ENCODE measurements at places on chromosomes 11 and 22.

DNA sequence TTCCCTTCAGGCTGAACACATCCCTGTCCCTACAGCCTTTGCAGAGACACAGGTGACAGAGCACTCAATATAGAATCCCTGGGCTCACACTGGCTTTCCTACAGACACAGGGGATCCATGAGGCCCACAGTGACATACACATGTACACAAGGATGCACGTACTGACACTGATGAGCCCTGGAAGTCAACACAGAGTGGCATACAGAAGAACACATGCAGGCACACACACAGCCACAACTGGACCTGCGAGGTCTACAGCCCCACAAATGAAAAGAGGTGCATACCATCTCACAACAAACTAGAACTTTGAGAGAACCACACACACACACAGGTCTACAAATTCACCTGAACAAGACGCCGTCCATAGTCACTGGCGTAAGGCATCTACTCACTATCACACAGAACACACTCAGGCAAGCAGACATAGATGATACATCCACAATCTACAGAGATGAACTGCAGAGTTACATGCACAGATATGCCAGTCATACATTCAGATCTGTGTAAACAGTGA lies 3.5 kb upstream of the ZNF74 start:
- no peak for DNase-seq

- DNase-seq, result no peak
Measured at GRCh38 chr22:39546889-39547586, 14.5 kb upstream of the RPS19BP1 start.

DNA sequence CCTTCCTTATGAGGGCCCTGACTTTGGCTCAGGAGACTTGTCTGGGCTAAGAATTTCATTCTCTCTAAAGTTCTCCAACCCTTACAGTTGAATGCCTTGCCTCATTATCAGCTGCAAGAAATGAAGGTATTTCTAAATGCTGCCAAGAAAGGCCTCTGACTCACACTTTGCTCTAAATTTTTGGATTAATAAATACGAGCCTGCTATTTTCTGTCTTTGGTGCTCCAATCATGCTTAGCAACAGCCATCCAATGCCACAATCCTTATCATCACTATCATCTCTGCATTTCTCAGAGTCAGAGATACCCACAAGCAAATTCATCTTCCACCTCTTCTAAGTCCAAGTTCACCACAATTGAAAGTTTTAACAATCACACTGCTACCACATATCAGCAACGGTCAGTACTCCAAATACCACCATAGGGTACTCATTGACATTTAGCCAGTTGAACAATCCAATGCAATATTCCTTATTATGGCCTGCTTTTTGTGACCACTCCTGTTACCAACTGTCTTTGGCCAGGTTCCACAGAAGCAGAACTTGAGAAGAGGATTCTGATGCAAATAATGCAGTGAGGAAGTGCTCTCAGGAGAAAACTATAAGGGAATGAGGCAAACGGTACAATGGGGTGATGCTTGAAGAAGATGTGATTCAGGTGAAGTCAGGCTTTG lies 5.7 kb downstream of the PATE2 start:
- no peak for DNase-seq

- DNase-seq, result no peak
Measured at GRCh38 chr22:20267441-20268278, 458 bp downstream of the RTN4R start.

DNA sequence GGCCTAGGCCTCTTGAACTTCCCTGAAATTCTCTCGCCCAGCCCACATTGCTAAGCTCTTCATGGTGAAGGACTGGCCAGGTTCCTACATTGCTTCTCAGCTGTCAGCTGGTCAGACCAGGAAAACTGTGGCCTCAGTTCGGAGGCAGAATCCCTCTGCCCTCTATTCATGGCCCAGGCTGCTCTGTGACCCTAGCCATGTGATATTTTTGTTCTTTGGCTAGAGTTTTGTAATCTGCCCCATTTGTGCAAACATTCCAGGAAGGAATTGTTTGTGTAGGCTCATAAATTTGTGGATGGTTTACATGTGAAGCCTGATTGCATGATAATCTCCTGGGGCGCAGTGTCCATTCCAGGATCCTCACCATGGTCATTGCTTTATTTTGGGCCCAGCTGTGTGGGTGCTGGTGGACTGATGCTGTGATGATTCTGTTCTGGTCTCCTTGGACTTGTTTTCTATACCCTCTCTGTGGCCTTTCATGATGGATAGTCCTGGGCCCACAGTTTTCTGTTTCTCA lies 149.1 kb upstream of the E2F8 start:
- no peak for DNase-seq

DNA sequence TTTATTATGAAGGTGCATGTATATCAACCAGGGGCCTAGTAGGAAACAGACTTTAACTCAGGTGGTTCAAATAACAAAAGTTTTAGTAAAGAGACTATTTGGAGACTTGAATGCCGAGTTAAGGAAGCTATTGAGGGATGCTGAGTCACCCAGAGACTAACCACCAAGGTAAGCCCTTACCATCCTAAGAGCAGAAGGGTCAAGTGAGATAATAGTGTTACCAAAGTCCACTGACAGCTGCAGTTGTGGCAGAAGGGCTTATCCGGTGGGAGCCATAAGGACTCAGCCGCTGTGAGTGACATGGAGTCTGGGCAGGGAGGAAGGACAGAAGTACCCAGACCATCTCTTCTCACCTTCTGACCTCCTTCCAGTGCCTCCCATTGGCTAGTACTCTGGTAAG lies 134.0 kb downstream of the INSC start:
- no peak for DNase-seq

DNA sequence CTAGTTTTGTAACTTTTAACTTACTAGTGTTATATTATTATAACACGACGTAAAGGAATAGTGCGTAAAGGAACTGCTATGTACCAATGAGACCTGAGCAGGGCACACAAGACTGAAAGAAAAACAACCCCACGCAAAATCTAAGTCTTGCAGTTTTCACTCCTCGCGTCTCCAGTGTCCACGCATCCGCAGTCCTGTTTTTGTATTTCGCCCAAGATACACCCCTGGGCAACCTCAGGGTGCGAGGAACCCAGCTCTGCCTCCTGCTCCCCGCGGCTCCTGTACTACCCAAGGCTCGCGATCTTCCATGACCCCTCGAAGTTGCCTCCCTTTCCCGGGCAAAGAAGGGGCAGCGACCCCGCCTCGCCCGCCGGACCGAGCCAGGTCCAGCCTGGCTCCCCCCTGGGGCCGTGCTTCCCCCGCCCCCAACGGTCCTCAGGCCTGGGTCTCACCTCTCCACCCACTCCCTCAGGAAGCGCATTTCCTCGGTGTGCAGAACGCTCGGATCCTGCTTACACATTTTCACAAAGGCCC lies 393 bp downstream of the ST13 start:
- DNase-seq, result no peak

GRCh38 chr22:46501701-46502100 lies 35.7 kb downstream of the CELSR1 start:
- no peak for DNase-seq

DNA sequence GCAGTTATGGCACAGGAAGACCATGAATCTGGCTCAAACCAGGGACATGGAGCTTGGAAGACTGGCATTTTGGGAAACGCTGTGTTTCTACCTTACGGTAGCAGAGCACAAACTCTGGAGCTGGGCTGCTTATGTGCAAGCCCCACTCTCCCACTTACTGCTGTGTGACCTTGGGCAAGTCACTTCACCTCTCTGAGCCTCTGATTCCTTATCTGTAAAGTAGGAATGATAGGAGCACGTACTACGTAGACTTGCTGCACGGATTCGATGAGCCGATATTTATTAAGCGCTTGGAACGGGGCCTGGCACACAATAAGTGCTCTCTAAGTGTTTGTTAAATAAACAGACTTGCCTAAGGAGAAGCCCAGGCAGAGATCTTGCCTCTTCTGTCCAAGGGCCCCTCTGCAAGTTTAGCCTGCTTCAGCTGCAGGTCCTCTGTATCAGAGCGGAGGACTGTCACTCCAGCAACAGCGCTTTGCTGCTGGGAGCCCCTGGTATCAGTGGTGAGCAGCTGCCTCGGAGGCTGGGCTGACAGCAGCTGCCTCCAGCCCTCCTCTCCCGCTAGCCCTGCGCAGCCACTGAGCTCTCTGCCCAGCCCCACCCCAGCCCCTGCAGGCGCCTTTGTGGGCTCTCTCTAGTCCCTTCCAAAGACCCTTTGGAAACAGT lies 96.9 kb upstream of the ANO1 start:
- no peak for DNase-seq

GRCh38 chr22:46737105-46737975 lies 712 bp downstream of the CERK start:
- DNase-seq, result no peak

DNA sequence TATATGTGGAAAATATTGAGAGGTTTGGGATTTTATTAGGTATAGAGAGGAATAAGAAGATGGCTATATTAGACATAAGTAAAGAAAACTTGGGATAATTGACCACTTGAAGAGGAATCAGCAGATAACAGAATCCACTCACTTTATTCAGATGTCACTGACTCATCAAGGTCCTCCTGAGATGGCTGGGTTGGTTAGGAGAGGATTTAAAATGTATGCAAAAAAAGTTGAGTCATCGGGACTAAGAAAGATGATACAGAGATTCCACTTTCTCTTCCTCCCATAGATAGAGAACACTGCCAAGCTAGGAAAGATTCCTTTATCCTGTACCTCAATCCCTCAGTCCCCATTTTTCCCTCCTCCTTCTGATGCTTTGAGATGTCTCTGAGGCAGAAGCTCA lies at the start of gene OR6A2:
TSS of gene OR6A2 (minus strand) at position 288 of the 400 bp plus-strand sequence. CDS start 3,981 bp downstream, outside the sequence.
- no peak for DNase-seq

GRCh38 chr11:132914600-132914999 lies 617.7 kb downstream of the OPCML start:
- DNase-seq, result no peak

DNA sequence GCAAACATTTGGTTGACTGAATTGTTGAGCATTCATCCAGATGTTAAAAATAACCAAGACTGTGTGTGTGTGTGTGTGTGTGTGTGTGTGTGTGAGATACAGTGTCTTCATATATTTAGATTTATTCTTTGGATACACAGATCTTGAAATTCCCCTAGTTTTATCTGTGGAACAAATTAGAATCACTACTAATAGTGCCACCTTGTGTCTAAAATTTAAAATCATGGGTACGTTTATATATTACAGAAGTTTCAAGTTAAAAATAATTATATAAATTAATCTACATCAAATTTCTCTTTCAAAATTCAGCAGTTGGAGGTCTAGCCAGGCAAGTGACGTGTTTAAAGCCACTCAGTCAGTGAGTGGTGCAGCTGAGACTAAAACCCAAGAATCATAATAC lies 1566.2 kb upstream of the TENM4 start:
- no peak for DNase-seq

- no peak for DNase-seq
Measured at GRCh38 chr11:1597331-1597993, 632 bp downstream of the KRTAP5-2 start.

DNA sequence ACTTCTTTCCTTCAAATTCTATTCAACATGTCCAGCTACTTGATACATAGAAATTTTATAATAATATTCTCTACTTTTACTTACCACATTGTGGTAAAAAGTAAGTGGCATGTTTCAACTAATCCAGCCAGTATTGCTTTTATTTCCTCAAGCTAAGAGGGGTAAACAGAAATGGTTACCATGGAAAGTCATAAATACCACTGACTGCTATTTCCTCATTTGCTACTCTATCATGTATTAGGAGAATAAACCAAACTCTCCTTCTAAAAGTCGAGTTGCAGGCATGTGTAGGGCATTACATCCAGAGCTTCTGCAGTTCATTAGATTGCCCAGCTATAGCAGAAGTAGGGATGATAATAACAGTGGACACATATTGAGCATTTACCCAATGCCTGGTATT lies 208.4 kb downstream of the MAML2 start:
- no peak for DNase-seq

GRCh38 chr11:77055101-77055561 lies 11.6 kb upstream of the CAPN5 start:
- no peak for DNase-seq

GRCh38 chr11:10375280-10375971 lies 70.6 kb downstream of the ADM start:
- no peak for DNase-seq

GRCh38 chr11:13247606-13248296 lies 29.8 kb upstream of the BMAL1 start:
- DNase-seq, result no peak

- DNase-seq, result no peak
Measured at GRCh38 chr11:83713708-83714107, 427.5 kb upstream of the CCDC90B start.

- no peak for DNase-seq
Measured at GRCh38 chr11:85590848-85591483, 36.2 kb downstream of the DLG2 start.

GRCh38 chr11:62577046-62577714 lies 3.5 kb upstream of the EEF1G start:
- no peak for DNase-seq

GRCh38 chr11:64444838-64445441 lies 86.0 kb downstream of the RPS6KA4 start:
- DNase-seq, result no peak

DNA sequence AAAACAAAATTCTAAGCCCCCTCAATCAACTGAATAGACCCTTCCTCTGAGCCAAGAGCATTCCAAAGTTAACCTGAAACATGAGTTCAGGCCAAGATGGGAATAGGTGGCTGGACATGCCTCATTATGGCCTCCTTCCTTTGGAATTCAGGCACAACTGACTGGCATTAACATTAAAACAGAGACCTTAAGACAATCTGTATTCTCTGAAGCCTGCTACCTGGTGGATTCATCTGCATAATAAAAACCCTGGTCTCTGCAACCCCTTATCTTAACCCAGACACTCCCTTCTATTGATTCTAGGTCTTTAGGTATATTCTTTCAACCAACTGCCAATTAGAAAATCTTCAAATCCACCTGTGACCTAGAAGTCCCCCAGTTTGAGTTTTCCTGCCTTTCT lies 66.3 kb downstream of the JRKL start:
- no peak for DNase-seq

GRCh38 chr22:47061226-47061625 lies 298.8 kb downstream of the TBC1D22A start:
- no peak for DNase-seq

GRCh38 chr11:83819931-83820549 lies 533.9 kb upstream of the CCDC90B start:
- DNase-seq, result peak; percentile 29

DNA sequence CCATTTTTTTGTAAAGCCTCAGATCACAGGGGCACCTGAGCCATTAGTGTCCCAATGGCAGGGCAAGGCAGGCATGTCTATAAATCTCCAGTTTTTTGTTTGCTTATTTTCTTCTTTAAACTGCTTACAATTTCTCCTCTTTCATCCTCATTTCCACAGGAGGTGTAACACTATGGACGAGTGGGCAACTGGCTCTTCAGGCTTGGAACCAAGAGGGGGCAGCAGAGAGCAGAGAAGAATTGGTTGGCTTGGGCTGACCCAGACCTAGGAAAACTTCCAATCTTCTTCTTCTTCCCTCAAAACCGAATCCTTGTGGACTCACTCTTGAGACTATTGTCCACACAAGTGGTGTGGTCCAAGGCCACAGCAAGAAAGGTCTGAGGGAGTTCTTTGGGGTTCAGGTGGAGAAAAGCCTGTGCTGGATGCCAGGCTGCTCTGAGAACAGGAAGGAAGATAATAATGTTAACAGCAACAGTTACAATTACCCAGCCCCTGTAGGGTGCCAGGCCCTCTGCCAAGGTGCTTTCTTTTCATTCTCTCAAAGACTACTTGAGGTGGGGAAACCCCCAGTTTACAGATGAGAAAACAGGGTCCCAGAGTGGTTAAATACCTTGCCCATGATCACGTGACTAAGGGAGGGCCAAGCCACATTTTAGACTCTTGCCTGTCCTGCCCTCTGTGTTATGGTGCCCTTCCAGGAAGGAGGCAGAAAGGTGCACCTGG lies 70.7 kb upstream of the E2F8 start:
- no peak for DNase-seq

- DNase-seq, result no peak
Measured at GRCh38 chr11:46391578-46392420, at the start of gene CHRM4. TSS of gene CHRM4 (minus strand) at chr11:46391776. CDS start at chr11:46386557, 5,219 bp downstream.
